ENCODE measurements at places on chromosomes 2 and 18. TPM values are rescaled to one million over a fixed set of nuclear protein-coding genes. Genes with fewer than 3 reads are reported as not detected.

GRCh38 chr2:232839411-232840079, 30.5 kb upstream of the SNORC start:
- H3K4me1 ChIP-seq = peaks cover 5% of the 10 kb centered on the region
- H3K4me3 ChIP-seq = no peak overlapping the region
- H3K27me3 ChIP-seq = no peaks in the 10 kb centered on the region
- H3K36me3 ChIP-seq = peaks cover 29% of the 10 kb centered on the region
- DNase-seq = no peak

GRCh38 chr2:98658816-98659490, 50.6 kb downstream of the UNC50 start:
- no peaks in the 10 kb centered on the region for H3K36me3 ChIP-seq
- H3K4me3 ChIP-seq = no peak overlapping the region
- no peak overlapping the region for H3K27ac ChIP-seq
- no peak for DNase-seq

DNA sequence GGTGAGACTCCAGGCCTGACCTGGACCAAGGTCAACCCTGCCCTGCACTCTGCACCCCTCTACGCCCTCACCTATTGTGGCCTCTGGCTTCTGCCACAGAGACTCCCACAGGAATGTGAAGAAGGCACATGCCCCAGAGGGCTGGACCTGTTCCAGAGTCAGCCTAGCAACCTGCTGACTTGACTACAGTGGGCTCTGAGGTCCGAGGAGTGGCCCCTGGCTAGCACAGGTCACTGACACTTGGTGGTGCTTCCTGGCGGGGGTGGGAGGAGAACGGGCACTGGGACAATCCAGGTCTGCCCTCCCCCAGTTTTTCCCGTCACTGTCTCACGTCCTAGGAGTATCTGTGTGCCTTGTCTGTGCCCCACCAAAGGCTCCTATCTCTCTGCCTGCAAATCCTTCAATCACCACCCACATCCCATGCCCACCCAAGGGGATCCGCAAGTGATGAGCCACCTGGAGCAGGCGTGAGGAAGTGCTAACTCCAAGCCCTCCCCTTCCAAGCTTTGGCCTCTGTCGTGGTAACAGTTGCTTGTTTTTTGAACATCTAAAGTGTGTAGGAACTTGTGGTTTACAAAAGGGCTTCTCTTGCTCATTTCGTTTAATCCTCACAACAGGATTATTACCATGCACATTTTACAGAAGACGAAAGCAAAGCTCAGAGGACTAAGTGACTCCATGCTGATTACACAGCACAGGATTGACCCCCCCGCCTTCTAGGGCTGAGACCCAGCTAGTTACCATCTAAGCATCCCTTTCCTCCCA, 86.2 kb downstream of the MCFD2 start:
- H3K4me1 ChIP-seq = peaks cover 44% of the 10 kb centered on the region
- H3K36me3 ChIP-seq = no peaks in the 10 kb centered on the region
- peak overlapping the region; percentile 97 for H3K27ac ChIP-seq
- DNase-seq = no peak

- H3K36me3 ChIP-seq = no peaks in the 10 kb centered on the region
- no peak overlapping the region for H3K4me3 ChIP-seq
- peaks cover 4% of the 10 kb centered on the region for H3K27me3 ChIP-seq
- DNase-seq = no peak
Measured at GRCh38 chr2:132268977-132269523, 107.3 kb upstream of the ANKRD30BL start.

DNA sequence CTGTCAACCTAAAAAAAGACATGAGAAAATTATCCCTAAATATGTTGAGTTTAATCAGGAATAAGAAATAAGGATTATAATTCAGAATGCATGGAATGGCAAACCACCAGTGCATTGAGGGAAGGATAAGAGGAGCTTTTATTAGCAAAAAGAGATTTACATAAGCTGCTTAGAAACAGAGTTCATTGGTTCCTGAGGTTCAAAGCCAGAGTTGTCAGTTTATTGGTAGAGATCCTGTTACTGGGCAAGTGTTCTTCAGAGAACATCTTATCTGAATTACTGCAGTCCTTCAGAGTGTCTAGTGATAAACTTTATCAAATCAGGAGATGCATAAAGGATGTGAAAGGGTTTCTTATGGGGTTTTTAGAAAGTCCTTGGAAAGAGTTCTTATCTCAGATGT, 76.0 kb upstream of the MEX3C start:
- H3K36me3 ChIP-seq = no peaks in the 10 kb centered on the region
- H3K4me1 ChIP-seq = no peaks in the 10 kb centered on the region
- H3K27ac ChIP-seq = no peak overlapping the region
- H3K27me3 ChIP-seq = no peaks in the 10 kb centered on the region

Gene NPAS2
- 5.6 TPM for total RNA-seq

Gene CTAGE1
- total RNA-seq = under 0.01 TPM

Gene CNRIP1
- 25.6 TPM for total RNA-seq

Measured in IMR-90 (cell line).